ENCODE measurements at places on chromosomes 6 and 20.

DNA sequence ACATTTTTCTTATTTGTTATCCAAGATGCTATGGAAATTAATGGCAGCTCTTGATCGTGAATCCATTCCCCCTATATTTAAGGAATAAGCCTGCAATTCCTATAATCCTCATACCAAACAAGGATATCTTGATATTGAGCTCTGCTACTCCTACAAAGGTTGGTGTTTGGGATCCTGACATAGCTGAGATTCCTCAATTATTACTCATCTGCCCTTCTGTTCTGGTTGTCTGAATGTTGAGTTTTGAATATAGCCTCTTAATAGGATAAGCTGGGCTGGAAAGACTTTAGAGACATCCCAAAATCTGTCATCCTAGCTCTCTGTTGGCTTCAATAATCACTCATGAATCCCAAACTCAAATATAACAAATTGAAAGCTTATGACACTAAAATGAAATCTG is 49.9 kb downstream of the CLIC5 start:
- DNase-seq = no peak

GRCh38 chr20:19026121-19026878 is 186.1 kb upstream of the SLC24A3 start:
- DNase-seq = no peak

DNA sequence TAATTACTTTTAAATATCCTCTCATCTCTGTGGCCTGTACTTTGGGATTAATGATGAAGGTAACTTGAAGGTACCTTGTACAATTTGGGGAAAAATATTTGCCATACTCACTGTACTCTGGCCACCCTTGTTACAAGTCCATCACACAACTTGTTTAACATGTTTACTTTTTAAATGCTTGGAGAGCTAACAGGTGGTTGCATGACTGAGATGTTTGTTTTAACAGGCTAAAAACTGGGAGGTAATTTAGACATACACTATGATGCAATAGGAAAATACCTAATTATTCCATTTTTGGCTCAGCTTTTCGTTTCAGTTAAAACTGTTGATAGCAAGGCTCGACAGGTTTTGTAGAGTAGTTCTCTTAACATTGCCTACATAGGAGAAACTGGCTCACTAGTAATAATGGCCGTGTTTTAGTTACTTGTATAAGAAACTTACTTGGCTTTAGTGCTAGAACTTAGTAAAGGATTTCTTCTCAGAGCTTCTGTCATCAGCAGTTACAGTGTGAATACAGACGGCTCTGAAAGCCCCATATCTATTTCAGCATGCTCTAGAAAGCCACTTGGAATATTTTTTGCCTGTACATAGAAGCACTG is 489.8 kb upstream of the SOX4 start:
- no peak for DNase-seq

GRCh38 chr6:126546541-126547120 is 206.7 kb downstream of the CENPW start:
- no peak for DNase-seq

GRCh38 chr20:37095108-37095598 is 644 bp downstream of the RBL1 start:
- DNase-seq = no peak

GRCh38 chr6:155014670-155015300 is 19.7 kb downstream of the TIAM2 start:
- no peak for DNase-seq

- DNase-seq = no peak
Observed at GRCh38 chr20:36183155-36183944, 28.8 kb downstream of the EPB41L1 start.

GRCh38 chr6:37663019-37663810 is 34.5 kb downstream of the MDGA1 start:
- no peak for DNase-seq

DNA sequence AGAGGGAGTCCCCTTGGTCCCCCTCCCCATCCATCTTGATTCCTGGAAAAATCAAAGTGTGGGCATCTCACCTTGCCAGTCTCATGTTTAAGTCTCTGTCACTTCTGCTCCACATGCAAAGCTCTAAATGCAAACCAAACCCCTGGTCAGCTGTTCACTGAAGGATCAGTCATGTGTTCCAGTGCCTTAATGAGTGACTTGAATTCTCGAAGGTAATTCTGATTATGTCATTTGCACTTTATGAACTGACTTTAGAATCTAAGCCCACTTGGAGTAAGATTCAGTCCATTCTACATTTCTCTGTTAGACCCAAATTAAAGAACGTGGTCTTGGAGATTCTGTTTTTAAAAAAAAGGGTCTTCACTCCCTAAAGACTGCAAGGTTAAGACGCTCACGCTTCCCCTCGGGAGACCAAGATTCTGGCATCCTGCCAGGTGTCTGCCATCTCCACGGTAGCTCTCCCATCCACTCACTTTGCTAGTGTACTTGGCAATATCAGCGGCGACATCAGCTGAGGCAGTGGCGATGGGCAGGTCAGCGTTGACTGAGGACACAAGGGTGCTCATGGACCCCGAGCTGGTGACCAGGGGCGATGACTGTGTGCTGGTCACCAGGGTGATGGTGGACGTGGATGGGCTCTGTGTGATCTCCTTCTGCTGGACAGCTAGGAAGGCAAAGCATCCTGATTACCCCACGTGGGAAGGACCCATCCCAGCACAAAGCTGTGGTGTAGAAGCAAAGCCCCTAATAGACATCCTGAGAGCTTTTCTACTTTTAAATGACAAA is 120.5 kb downstream of the ZMYND8 start:
- DNase-seq = no peak

Data from neural crest cell (in vitro differentiated cells).